ENCODE measurements at places on chromosomes 5 and 9. TPM values are rescaled to one million over a fixed set of nuclear protein-coding genes. Genes with fewer than 3 reads are reported as not detected.

Gene ADAMTS19
- total RNA-seq, result 0.52 TPM

DNA sequence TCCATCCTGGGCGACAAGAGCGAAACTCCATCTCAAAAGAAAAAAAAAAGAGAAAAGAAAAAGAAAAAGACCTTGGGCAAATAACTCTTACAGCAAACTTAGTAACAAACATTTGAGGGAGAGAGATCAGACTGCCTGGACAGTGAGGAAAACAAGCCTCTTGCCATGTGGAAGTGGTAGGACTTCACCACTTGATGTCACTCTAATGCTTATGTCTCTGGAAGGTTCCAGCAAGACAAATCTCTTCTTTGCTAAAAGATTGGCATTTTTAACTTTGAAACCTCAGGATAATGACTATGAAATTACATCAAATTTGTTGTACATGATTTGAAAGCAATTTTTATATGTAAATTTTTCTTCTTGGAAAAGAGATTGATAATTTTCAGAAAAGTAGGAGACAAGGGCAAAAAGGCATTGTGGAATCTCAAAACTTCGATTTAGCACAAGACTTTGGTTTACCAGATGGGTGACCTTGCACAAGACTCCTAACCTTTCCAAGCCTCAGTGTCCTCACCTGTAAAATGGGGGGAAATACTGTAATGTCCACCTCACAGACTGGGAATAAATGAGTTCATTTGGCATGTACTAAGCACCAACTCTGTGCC, 5.4 kb downstream of the ACTL7B start:
- no peak for DNase-seq
- no peaks in the 10 kb centered on the region for H3K27me3 ChIP-seq
- H3K4me3 ChIP-seq, result no peak overlapping the region
- no peaks in the 10 kb centered on the region for H3K36me3 ChIP-seq
- H3K4me1 ChIP-seq, result no peaks in the 10 kb centered on the region

- DNase-seq, result no peak
- H3K4me1 ChIP-seq, result no peaks in the 10 kb centered on the region
- H3K27me3 ChIP-seq, result peaks cover 39% of the 10 kb centered on the region
Observed at GRCh38 chr9:93861736-93862358, 93.3 kb downstream of the BARX1 start.

- H3K27me3 ChIP-seq, result no peaks in the 10 kb centered on the region
- H3K36me3 ChIP-seq, result no peaks in the 10 kb centered on the region
- DNase-seq, result no peak
- no peak overlapping the region for H3K4me3 ChIP-seq
Observed at GRCh38 chr5:33850100-33850594, 41.6 kb downstream of the ADAMTS12 start.

- H3K27me3 ChIP-seq, result no peaks in the 10 kb centered on the region
- peak overlapping the region; percentile 89 for H3K27ac ChIP-seq
- no peaks in the 10 kb centered on the region for H3K36me3 ChIP-seq
- peak; percentile 65 for DNase-seq
Observed at GRCh38 chr9:105445203-105445881, 2.5 kb upstream of the FSD1L start.

- H3K36me3 ChIP-seq, result no peaks in the 10 kb centered on the region
- DNase-seq, result no peak
- no peak overlapping the region for H3K4me3 ChIP-seq
Observed at GRCh38 chr5:112010475-112010874, 253.5 kb upstream of the NREP start.
